ENCODE measurements at places on chromosomes 1 and 21.

DNA sequence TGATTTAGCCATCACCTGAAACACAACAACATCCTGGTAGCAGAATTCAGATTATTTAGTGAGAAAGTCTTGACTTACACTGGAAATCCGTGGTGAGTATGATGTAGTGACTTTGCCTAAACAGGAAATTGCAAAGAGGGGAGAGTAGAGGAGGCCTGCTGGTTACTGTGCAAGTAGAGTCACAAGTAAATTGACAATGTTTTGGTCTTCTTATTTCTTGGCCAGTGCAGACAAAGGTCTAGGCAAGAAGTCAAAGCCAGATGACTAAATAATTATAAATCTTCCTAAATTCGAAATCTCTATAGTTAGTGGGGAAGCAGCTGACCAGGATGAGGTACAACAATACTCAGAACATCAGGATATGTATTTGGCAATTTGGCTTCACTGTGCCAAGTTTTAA lies 159.5 kb upstream of the KCTD3 start:
- DNase-seq = no peak

DNA sequence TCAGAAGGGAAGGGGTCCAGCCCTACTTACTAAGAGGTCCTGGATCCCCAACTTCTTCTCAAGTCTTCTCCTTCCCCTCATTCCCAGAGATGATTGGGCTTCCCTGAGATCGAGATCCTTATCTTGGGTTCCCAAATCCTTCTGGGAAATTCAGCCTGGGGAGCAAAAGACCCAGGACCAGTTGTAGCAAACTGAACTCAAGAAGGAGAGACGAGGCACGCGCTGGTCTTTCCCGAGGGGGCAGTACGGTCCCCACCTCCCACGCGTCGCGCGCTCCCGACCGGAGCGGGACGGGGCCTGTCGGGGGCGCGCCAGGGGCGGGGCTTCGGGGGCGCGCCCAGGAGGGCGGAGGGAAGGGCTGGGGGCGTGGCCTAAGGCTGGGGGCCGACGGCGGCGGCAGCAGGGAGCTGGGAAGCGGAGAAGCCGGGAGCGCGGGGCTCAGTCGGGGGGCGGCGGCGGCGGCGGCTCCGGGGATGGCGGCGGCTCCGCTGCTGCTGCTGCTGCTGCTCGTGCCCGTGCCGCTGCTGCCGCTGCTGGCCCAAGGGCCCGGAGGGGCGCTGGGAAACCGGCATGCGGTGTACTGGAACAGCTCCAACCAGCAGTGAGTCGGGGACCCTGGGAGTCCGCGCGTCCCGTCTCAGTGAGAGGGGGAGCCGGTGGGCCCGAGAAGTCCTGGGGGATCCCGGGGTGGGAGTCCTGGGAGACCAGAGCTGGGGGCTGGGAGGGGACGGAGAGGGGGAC lies at the start of gene EFNA3:
EFNA3 (plus strand) TSS at position 369 of the 741 bp plus-strand sequence; CDS start at position 474, 105 bp downstream.
- DNase-seq = peak; percentile 45

DNA sequence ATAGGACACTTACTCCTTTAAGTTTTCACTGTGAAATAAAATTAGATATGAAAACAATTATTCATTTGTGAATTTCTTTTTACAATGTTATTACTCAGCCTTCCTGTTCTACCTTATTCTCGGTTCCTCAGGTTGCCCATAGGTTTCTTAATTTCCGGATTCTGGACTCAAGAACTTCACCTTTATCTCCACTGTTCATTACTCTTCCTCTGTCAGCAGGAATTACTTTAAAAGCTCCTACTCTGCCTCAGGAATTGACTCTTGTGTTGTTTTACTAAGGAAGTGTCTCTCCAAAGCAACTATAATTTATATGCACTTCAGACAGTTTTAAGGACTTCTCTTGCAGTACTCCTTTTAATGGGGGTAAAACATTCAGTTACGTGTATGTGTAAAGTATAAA lies 123.8 kb downstream of the OSBPL9 start:
- no peak for DNase-seq

DNA sequence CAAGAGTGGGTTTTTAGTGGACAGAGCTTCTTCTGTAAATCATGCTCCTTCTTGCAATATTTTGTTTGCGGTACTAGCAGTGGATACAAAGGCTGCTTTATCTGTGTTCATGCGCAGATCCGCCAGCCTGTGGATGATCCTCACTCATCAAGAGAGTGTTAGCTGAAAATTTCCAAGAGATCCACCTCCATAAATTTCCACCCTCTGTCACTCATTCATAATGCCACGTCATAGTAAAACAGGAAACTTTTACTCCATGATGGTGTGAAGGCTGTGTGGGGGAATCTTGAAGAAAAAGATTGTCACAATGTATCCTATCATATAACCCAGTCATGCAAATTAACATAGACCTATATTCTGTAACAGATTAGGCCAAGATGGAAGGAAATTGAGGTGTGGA lies 4.4 kb upstream of the MAPKAPK2 start:
- no peak for DNase-seq

DNA sequence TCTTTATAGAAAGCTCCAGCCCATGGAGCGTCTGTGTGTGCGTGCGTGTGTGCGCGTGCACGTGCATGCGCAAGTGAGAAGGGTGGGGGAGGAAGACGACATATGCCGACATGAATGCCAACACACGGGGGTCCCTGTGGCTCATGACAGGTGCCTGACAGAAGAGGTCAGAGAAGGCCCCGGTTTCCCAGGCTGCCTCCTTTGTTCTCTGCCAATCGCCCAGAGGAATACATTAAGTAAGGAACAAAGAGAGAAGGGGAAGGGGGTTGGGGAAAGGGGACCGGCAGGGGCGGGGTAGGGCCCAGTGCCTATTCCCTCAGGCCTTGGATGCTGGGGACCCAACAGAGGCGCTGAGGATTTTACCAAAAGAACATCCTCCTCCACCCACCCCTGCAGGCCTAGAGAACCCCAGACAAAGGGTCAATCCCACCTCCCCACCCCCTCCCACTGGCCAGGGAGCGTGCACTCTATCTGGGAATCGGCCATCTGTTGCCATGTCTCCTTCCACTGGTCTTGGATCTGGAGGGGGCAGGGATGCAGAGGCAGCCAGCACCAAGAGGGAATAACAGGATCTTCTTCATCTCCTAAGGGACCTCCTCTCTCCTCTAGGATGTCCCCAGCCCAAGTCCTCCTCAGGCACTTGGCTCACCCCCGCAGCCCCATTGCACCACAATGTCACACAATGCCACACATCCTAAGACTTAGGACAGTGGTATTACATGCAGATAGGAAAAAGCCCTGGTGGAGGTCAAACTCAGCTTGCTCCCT lies 39.4 kb downstream of the PIK3C2B start:
- no peak for DNase-seq

GRCh38 chr1:230495891-230496385 lies 69.8 kb upstream of the PGBD5 start:
- DNase-seq = no peak

GRCh38 chr1:70066711-70067110 lies 138.7 kb downstream of the LRRC40 start:
- no peak for DNase-seq

DNA sequence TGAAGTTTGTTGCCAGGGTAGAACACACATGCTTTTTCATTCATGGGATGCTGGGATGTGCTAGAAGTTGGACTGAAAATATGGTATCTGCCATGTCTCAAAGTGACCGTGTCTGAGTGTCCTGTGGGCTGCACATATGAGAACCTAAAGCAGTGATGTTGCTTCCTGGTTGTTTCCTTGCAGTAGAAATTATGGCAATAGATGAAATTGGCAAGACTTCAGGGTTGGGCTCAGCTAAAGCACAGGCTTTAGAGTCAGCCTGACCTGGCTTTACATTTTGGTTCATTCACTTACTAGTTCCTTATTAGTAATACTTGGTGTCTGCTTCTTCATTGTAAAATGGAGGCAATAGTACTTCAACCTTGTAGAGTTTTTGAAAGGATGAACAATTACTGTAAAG lies 2.2 kb downstream of the LAMC2 start:
- no peak for DNase-seq

DNA sequence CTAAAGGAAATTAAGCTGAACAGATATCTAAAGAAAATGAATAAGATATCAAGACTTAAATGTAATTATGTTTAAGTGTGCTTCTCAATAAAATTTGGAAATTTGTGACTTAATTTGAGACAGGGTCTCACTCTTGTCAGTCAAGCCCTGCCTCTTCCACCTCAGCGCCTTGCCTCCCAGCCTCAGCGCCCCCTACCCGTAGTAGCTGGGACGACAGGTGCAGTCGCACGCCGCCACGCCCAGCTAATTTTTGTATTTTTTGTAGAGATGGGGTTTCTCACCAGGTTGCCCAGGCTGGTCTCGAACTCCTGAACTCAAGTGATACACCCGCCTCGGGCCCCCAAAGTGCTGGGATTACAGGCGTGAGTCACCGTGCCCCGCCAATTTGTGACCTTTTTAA lies 117.0 kb downstream of the CLEC20A start:
- DNase-seq = no peak

DNA sequence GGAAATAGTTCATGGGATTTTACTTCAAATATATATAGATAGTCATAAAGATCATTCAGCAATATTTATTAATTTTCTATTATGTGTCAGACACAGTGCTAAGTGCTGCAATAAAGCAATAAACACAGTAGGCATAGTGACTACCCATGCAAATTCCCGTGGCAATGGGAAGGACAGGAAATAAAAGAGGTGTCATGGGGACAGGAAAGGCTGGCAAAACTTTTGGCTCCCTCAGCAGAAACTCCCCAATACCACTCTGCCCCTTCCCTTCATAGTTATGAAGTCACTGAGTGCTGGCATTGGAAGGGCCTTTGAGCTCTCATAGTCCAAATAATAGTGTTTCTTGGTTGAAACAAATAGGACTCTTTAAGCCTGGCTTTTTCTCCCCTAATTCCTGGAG lies 104.4 kb upstream of the DPT start:
- no peak for DNase-seq

DNA sequence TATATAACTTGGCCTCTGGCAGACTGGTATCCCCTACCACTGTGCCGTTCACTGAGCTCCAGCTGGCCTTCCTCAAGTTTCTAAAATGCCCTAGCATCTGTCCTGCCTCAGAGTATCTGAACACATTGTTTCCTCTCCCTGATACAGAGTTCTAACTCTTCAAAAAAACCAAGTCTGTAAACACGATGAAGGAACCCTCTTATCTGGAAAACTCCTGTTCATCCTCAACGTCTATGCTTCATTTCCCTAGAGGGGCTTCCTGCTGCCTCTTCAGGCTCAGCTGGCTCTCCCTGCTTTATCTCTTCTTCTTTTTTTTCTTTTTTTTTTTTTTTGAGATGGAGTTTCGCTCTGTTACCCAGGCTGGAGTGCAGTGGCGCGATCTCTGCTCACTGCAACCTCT lies 5.6 kb downstream of the BSDC1 start:
- DNase-seq = no peak

- no peak for DNase-seq
Measured at GRCh38 chr21:14513804-14514203, 32.3 kb downstream of the SAMSN1 start.

DNA sequence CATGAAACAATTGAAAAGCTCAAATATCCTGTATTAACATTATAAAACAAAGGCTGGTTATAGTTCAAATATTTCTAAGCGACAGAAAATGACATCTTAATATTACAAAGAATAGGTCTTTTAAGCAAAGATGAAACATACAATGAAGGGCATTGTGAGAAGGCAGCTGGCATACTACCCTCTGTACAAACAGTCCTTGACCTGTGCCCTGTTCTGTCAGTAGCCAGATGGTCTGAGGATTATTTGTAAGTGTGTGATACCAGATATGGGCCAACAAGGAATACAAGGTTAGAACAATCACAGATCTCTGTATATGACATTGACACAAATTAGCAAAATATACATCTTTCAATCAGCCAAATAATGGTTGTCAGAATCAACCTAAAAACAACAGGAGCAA lies 1350.4 kb downstream of the AMY1C start:
- no peak for DNase-seq

DNA sequence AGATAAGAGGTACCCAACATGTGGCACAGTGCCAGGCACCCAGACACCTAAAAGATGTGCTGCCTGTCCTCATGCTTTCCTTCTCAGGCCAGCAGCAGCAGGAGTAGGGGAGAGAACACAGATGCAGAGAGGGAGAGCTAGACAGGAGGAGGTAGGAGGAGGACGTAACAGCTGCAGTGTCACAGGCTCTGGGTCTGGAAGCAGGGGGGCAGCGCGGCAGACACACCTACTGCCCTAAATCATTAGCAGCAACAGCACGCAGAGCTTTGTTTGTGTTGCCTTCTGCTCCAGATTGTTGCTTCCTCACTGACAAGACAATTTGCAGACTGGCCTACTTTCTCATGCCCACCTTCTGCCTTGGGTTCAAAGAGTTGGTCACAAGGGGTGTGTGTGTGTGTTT lies 196.7 kb upstream of the DAB1 start:
- DNase-seq = no peak

DNA sequence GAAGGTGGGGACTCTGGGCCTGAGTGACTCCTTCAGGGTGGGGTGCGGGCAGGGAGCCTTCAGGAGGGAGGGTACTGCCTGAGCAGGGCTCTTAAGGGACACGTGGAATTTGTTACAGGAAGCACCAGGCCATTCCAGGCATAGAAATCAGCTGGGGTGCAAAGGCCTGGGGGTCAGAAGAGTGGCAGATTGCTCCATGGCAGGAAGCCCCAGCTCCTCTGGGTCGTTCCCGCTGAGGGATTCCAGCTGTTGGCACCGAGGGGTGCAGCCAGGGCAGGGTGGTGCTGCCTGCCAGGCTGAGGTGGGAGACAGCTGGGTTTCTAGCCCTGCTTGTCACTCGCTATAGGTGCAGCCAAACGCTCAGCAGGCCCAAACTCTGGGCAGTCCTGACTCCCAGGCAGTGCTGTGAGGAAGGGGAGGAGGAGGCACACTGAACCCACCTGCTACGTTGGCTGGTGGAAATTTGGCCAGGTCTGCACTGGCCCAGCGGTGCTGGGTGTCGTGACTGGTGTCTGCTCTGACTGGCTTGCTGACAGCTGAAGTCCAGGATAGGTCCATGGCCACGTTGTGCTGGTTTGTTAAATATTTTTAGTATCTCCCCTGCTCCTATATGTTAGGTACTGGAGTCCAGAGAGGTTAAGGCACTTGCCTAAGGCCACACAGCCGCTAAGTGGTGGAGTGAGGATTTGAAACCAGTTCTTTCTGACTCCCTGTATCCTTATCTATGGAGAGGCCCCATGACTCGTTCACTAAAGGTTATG lies 19.3 kb downstream of the TNFRSF1B start:
- DNase-seq = no peak

- DNase-seq = no peak
Measured at GRCh38 chr1:58964428-58964827, 180.6 kb upstream of the JUN start.

DNA sequence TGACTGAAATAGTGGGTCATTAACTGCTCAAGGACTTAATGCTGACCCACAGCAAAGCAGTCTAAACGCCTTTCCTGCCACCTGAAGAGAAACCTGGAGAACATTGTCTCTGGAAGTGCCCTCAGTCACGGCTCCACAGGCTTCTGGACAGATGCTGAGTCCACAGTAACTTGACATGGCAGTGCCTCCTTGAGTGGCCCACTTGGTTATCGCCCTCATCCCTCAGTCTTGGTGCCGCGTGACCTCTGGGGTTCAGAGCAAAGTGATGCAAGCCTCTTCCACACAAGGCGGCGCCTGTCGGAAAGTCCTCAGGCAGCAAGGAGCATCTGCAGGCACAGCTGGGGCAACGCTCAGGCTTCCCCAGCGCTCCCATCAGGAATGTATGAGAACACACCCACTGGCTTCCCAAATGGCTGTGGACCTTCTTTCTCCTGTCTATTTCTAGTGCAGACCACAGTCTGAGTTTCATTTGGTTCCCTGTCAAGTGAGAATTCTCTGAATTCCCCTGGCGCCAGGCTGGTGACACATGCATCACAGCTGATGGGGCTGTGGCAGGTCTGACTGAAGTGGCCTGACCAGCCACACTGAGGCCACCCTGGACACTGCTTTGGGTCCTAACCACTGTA lies 13.0 kb upstream of the ANGPTL7 start:
- DNase-seq = no peak

Measured in T-helper 22 cell (primary cell).